Astrocyte of the spinal cord (primary cell): ENCODE measurements at places on chromosomes 1 and 21.

GRCh38 chr21:35324372-35325220, 275.5 kb upstream of the RUNX1 start:
- peak; percentile 86 for DNase-seq

DNA sequence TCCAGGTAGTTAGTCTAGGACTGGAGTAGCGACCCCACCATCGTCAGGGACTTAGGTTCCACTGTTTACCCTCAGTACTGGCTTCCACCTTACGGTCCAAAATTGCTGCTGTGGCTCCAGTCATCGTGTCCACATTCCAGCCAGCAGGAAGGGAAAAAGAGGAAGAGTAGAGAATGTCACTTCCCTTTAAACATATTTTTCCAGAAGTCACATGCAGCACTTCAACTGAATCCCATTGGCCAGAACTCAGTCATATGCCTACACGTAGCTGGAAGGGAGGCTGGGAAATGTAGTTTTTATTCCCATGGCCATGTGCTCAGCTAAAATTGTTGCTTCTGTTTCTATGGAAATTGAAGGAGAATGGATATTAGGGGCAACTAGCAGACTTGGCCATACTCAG, 84.1 kb upstream of the SELENON start:
- DNase-seq, result no peak

GRCh38 chr1:190759807-190760206, 282.1 kb upstream of the BRINP3 start:
- DNase-seq, result no peak

DNA sequence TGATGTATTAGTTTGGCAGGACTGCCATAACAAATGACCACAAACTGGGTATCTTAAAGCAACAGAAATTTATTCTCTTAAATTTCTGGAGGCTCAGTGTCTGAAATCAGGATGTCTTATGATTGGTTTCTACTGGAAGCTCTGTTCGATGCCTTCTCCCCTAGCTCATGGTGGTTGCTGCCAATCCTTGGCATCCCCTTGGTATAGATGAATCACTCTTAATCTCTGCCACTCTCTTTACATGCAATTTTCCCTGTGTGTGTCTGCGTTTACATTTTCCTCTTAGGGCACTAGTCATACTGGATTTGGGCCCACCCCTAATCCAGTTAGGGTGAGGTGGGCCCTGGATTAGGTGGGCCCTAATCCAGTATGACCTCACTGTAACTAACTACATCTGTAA, 54.7 kb upstream of the MPC2 start:
- no peak for DNase-seq

GRCh38 chr1:111417755-111418154, 9.8 kb downstream of the OVGP1 start:
- DNase-seq, result no peak

- DNase-seq, result peak; percentile 92
Measured at GRCh38 chr1:235902677-235903542, 36.2 kb upstream of the LYST start.

GRCh38 chr1:190832511-190832910, 354.8 kb upstream of the BRINP3 start:
- DNase-seq, result no peak

- DNase-seq, result no peak
Measured at GRCh38 chr1:67393737-67394136, 36.5 kb downstream of the SERBP1 start.

DNA sequence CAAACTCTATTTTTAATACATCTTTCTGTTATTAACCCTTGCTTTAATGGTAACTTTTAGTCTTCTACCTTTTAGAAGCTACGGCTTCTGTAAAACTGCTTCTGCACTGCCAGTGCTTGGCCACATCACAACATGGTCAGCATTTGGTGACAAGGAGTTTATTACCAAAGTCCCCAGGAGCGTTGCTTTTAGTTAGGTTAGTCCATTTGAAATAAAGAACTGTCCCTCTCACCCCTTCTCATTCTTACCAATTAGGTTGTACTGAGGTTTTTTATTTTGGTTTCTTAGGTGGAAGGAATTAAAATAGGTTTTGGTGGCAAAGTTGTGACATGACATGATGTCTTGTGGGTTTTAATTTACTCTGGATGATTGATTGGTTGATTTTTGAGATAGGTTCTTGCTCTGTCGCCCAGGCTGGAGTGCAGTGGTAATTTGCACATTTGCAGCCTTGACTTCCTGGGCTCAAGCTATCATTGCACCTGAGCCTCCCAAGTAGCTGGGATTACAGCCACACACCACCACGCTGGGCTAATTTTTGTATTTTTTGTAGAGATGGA, 39.2 kb downstream of the SPEN start:
- DNase-seq, result no peak

DNA sequence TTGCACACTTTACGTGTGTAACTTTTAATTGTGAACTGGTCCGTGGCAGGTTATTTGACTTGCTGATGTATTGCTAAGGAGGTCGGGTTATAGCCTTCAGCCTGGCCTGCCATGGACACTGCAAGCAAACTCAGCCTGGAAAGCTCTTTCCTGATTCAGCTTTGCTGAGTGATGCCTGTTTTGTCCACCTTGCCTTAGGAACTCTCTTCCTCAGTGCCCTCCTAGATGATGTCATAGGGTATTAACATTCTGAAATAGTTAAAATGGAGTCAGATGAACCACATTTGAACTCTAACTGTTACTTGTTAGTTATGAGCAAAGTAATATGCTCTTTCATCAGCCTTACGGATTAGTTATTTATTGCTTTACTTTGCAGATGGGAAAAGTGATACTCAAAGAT, 446.0 kb downstream of the PCP4 start:
- DNase-seq, result no peak

DNA sequence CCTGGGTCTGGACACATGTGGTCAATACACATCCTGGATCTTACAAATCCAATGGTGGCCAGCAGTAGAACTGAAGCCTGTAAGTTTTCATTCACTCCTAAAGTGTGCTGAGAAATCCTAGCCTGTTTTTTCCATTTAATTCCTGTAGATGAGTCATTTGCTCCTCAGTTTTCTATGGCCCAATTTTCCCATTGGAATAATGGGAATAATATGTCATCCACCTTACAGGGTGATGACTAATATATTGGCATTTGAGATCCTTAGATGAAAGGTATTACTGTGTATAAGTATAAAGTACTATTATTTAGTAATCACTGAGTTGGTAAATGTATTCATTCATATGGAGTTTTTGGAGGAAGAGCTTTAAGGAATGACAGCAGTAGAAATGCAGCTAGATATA, 89.7 kb upstream of the ADAR start:
- no peak for DNase-seq

- no peak for DNase-seq
Measured at GRCh38 chr1:185096531-185096930, 51.2 kb downstream of the RNF2 start.
